ENCODE measurements at places on chromosomes 5 and 9.

GRCh38 chr9:98559561-98559960 is 149.2 kb downstream of the GABBR2 start:
- no peak for DNase-seq

- no peak for DNase-seq
Observed at GRCh38 chr9:116430849-116431248, 256.3 kb upstream of the TRIM32 start.

- DNase-seq = no peak
Observed at GRCh38 chr5:149423794-149424268, 44.7 kb upstream of the IL17B start.

DNA sequence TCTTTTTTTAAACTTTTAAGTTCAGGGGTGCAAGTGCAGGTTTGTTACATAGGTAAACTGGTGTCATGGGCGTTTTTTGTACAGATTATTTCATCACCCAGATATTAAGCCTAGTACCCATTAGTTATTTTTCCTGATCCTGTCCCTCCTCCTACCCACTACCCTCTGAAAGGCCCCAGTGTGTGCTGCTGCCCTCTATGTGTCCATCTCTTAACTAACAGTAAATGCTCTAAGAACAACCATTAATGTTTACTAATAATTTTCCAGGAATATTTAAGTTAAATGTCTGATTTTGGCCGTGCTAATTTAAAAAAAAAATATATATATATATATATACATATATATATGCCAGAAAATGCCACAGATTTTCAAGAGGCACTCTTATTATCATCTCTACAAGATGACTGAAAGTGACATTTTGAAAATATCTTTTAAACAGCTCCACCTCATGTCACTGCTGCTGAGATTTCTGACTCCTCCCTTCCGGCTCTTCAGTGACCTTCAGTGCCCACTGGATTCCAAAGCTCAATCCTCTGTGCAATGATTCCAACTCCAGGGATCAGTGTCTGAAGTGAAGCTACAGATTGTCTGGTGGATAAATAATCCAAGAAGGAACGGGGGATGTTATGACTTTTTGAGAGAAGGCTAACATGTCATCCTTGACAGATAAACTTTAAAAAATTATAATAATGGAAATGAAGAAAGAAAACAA is 46.7 kb upstream of the HNRNPA0 start:
- no peak for DNase-seq

DNA sequence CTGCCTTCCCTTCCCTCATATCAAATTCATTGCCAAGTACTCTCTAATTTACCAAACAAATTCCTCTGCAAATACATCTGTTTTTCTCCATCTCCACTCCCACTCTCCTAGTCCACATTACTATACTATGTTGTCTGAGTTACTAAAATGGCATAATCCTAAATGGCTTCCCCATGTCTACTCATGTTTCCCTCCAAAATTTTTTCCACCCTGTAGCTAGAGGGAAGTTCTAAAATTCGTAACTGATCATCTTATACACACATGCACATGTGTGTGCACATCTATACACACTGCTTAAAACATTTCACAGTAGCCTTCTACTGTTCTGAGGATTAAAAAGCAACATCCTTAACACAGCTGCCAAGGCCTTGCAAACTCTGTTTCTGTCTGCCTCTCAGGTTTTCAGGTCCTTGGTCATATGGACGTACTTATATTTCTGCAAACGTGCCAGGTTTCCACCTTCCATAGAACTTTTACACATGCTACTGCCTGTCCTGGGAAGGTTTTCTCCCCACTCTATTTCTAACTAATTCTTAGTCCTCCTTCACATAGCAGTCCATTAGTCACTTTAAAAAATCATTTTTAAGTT is 140.6 kb downstream of the LURAP1L start:
- DNase-seq = no peak

DNA sequence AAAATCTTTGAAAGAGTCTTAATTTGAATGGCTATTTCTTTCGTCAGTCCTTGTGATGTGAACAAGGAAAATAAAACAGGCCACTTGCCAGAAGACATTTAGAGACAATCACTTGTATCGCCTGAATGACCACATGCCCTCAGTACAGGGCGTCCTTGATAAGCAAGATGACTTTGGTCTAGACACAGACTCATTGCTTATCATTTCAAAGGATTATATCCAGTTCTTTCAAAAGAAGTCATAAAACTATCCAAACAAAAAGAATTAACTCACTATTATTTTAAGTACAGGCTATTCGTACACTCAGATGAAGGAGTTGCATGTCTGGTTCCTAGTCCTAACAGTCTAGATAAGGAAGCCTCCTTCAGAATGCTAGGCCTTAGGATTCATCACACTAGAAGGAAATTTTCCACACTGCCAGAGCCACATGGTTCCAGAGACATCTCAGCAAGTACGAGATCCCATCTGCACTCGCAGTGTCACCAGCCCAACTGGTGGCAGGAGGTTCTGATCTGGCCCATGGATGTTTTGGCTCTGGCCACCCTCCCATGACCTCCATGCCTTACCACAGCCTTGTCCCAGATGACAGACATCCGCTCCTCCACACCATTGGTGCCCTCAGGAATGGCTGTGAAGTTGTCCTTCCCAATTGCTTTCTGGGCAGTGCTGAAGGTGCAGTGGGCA is 109.6 kb downstream of the DPYSL3 start:
- DNase-seq = no peak

GRCh38 chr9:81669041-81669651 is 20.2 kb downstream of the TLE1 start:
- no peak for DNase-seq

GRCh38 chr9:136060671-136061371 is 34.3 kb downstream of the NACC2 start:
- DNase-seq = no peak

DNA sequence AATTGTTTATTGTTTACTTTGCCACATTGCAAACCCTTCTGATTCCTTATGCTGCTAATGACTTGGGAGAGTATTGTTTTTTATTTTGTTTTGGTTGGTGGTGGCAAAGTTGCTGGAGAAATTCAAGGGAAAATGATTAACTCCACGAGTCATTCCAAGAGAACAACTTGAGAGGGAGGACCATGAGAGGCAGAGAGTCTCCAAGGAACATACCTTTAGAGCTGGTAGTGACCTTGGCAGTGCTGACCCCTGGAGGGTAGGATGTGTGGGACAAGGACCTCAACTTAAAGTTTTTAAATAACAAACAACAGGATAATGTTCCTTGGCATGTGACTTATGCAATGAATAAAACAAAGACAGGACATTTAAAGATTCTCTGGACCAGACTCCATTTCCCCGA is 139.7 kb downstream of the LRRC70 start:
- DNase-seq = no peak

- DNase-seq = no peak
Observed at GRCh38 chr5:119451561-119451960, 736 bp upstream of the HSD17B4 start.

DNA sequence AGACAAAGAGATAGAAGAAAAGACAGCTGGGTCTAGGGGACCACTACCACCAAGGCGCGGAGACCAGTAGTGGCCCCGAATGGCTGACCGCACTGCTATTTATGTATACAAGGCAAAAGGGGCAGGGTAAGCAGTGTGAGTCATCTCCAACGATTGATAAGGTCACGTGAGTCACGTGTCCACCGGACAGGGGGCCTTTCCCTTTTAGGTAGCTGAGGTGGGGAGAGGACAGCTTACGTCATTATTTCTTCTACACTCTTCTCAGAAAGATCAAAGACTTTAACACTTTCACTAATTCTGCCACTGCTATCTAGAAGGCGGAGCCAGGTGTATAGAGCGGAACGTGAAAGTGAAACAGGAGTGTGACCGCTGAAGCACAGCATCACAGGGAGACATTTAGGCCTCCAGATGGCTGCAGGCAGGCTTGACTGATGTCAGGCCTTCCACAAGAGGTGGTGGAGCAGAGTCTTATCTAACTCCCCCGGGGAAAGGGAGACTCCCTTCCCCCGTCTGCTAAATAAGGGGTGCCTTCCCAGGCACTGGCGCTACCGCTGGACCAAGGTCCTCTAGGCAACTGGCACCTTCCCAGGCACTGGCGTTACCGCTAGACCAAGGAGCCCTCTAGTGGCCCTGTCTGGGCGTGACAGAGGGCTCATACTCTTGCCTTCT is 6.1 kb upstream of the PRR16 start:
- no peak for DNase-seq

DNA sequence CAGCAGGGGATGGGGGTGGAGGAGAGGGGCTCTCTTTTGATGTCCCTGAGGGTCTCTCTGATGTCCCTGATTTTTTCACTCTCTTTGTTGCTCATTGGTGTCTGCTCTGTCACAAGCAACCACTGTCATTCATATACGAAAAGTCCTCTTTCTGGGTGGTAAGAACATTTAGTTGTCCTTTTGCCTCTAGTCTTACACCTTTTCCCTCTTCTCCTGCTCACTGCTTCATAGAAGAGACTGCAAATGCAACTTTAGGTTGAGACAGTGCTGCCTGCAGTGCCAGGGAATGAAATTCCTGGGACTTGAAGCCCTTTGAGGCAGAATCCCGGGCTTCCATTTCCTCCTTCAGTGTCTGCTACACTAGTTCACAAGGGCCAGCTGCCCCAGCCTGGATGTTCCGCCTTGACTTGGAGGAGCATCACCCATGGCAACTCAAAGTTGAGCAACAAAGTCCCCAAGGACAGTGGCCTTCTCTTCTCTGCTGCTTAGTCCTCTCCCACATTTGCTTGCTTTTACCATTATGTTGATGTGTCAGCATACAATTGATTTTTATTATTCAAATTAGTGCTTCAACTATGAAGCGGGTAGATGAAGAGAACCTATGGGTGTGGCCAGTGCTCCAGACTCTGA is 94.7 kb upstream of the RUSC2 start:
- no peak for DNase-seq

DNA sequence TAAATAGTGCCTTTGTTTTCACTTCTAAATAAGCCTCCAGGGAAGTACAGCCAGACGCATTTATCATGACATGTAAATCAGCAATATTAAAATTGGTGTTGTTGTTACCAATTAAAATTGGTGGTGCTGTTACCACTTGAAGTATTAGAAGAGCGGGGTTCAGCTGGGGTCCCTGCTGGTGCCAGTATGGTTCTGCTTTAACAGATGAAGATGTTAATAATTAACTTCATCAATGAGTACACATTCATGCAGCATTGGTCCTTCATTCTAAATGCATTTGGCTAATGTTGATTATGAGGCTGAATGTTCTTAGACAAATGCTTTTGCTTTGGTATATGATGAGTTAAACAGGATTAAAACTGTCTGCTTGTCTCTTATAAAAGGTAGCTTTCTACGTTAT is 67.6 kb upstream of the TMC1 start:
- DNase-seq = no peak

GRCh38 chr5:84379749-84380148 is 4.9 kb downstream of the EDIL3 start:
- DNase-seq = no peak

- no peak for DNase-seq
Observed at GRCh38 chr5:7000310-7000709, 287.1 kb downstream of the TENT4A start.

GRCh38 chr5:60376860-60377259 is 323.1 kb downstream of the DEPDC1B start:
- DNase-seq = no peak

DNA sequence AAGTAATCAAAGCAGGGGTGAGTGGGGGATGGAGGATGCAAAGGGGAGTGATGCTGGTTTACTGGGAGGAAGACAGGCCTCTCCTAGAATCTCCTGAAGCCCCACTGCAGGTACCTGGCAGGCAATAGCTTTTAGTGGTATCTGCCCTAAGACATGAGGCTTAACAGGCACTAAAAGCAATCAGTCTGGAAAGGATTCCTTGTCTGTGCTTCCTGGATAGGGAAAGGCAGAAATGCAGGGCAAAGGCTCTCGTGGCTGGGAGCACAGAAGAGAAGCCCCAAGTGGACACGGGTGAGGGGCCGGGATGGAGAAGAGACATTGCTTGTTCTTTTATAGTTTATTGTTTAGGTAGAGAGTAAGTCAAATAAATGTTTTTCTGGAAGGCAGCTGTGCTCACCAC is 40.1 kb downstream of the CCNJL start:
- no peak for DNase-seq

DNA sequence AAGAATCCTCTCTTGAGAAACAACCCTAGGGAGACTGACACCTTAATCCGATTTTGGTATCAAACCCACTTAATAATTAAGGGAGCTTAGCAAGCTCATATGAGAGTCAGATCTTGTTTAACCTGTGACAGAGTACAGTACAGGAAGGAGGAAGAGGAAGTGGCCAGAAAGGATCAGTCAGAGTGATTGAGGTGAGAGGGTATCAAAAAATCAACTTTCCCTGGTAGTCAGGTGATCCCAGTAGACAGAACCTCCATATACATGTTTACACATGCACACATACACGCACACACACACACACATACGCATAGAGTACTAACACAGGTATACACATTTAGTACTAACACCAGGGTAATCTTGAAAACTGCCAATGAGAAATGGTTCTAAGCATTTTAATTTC is 56.8 kb downstream of the GLIS3 start:
- DNase-seq = no peak

DNA sequence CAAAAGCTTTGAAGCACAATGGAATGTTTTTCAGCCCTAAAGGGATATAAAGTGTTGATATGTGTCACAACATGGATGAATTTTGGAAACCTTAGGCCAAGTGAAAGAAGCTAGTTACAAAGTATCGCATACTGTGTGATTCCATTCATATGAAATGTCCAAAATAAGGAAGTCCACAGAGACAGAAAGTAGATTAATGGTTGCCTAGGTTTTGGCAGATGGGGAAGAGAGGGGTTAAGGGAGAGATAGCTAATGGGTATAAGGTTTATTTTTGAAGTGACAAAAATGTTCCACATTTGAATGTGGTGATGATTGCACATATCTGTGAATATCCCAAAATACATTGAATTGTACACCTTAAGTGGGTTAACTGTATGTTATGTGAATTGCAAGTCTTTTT is 57.5 kb upstream of the MCCC2 start:
- DNase-seq = no peak

DNA sequence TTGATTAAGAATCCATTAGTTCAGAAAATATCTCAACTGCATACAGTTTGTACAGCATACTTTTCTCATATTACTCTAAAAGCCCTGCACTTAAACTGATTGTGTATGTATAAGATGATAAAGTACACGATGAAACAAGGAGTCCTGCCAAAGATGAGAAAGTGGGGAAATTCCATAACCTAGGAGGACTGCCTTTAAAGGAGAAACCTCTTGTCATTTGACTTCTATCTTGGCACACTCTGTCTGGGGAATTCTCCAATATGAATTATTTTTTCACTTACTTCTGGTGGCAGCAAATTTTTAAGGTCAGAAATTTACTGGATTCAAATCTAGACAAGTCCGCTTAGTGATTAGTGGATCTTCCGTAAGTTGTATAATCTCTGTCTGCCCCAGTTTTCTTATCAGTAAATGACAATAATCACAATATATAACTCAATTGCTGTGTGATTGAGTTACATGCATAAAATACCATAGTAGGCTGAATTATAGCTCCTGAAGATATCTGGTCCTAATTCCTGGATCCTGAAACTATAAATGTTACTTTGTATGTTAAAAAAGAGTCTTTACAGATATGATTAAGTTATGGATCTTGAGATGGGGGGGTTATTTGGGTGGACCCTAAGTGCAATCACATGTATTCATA is 17.0 kb upstream of the ISOC1 start:
- no peak for DNase-seq

All from D721Med (cell line).